Activated naive CD4-positive, alpha-beta T cell treated with Interleukin-2 at 50 U/mL for 16 hours (primary cell): ENCODE measurements at places on chromosomes 2 and 18.

DNA sequence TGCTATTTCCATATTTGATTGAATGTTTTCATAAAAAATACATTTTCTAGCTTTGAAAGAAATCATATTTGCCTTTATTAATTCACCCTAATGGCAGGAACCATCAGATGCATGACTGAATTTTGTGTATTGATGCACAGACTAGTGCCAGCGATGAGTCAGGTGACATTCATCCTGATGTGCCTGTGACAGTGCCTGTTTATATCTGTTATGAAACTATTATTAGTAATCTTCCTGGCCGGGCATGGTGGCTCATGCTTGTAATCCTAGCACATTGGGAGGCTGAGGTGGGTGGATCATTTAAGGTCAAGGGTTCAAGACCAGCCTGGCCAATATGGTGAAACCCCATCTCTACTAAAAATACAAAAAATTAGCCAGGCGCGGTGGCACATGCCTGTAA, 170.0 kb downstream of the TSN start:
- no peak for DNase-seq

DNA sequence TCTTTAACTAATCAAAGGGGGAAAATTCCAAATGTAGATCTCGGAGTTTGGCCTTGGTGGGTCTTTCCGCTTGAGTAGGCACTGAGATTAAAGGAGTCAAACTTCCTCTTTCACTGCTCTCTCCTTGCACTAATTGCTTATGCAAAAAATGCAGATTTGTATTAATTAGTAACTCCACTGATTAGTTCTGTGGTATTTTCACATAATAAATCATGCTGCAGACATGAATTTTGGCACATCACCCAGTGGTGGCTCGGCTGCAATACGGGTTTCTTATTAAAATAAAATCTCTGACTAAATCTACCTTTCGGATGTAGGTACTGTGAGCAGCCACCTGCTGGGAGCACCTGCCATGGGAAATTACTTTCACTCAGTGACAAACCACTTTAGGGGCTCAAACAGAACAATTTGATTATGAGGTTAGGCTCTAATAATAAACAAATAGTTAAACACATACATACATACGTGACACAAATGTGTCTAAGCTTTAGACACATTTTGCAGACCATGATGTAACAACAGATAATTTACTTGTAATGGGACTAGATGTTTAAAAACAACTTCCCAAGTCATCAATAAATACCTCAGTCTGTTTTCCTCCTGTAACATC, 6.4 kb upstream of the NEUROD1 start:
- DNase-seq = no peak

DNA sequence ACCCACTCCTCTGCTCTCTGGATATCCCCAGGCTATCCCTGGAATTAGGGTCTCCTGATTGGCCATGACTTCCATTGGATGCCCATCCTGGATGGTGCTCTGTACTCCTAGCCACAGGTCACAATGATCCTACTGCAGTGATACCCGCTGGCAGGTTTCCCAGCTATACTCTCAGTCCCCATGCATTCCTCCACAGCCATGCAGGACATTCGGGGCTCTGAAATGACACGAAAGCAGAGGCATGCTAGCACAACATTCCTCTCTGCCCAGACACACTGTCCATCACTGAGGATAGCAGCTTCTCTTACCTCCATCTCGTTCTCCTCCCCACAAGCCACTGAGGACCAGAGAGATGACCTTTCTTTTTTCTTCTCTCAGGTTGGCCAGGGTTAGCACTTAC, 51.7 kb upstream of the SPATS2L start:
- no peak for DNase-seq

- DNase-seq = no peak
Observed at GRCh38 chr2:1186421-1186820, 226.8 kb upstream of the TPO start.

- DNase-seq = no peak
Observed at GRCh38 chr18:2148823-2149222, 422.5 kb downstream of the METTL4 start.

DNA sequence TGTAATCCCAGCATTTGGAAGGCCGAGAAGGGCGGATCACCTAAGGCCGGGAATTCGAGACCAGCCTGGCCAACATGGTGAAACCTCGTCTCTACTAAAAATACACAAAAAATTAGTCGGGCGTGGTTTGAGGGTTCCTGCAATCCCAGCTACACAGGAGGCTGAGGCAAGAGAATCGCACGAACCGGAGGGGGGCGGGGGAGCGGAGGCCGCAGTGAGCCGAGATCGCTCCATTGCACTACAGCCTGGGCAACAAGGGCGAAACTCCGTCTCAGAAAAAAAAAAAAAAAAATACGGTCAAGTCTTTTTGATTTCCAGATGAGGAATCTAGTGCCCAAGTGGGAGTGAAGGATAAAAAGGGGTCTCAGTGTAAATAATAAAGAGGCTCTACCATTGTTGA, 16.5 kb upstream of the MEIS1 start:
- no peak for DNase-seq

GRCh38 chr18:27491772-27492171, 306.7 kb upstream of the CHST9 start:
- DNase-seq = no peak

- no peak for DNase-seq
Observed at GRCh38 chr2:100066246-100066645, 76.1 kb downstream of the AFF3 start.
